Gastrocnemius medialis (tissue), 4 donors: ENCODE measurements at places on chromosomes 7 and 10.

DNA sequence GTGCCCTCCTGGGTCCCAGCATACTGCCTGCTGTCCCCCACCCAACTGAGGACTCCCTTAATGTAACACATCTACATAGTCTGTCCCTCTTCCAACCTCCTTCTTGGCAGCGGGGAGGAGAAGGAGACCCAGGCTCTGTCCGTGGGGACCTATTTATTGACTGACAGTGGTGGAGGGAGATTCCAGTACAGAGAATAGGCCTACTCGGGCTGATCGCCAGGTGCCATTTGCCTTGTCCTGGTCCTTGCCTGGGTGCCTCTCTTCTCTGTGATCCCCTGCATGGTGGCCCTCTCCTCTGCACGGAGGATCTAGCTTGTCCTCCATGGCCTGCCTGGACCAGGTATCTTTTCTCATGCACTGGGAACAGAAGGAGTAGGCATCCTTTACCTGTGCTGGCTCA is 17.0 kb downstream of the GHRHR start:
- no peaks in the 10 kb centered on the region for H3K27me3 ChIP-seq
- H3K4me3 ChIP-seq, result no peak overlapping the region
- no peak overlapping the region for H3K27ac ChIP-seq
- DNase-seq, result no peak

DNA sequence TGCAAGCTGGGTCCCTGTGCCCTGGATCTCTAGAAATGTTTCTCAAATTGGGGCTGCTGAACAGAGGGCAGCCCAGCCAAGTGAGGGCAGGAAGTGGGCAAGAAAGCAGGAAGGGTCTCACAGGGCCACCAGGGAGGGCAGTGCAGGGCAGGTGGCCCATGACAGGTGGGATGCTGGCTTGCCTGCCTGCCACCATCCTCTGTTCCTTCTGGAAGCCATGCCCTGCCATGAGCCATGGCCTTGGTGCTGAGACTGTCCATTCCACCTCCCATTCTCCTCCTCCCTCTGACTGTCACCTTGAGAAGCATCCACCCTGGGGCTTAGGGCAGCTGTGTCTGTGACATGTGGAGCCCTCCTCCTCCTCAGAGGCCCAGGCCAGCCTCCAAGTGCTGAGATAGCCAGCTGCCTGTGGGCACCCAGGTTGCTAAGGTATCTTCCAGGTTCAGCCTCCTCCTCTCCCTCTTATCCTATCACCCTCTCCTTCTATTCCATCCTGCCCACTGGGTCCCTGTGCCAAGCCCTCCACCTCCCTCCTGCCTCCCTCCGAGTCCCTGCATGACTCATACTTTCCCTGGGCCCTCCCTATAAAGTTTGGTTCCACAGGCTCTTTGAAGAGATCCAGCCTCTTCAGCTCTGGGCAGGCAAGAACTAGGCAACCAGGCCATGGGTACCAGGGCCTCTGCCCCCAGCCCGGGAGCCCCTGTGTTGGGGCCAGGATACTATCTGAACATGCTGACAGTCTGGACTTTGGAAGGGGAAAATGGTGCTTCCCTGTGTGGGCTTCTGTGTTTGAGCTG is 1.3 kb downstream of the VSIR start:
- H3K27ac ChIP-seq, result peak overlapping the region; percentile 91
- peak overlapping the region; percentile 69 for H3K4me3 ChIP-seq
- no peaks in the 10 kb centered on the region for H3K36me3 ChIP-seq
- H3K4me1 ChIP-seq, result peaks cover 64% of the 10 kb centered on the region
- H3K27me3 ChIP-seq, result no peaks in the 10 kb centered on the region

GRCh38 chr10:75639736-75640135 is 208.3 kb downstream of the LRMDA start:
- no peaks in the 10 kb centered on the region for H3K27me3 ChIP-seq
- H3K27ac ChIP-seq, result no peak overlapping the region
- no peak overlapping the region for H3K4me3 ChIP-seq
- H3K36me3 ChIP-seq, result no peaks in the 10 kb centered on the region
- no peaks in the 10 kb centered on the region for H3K4me1 ChIP-seq
- DNase-seq, result no peak

DNA sequence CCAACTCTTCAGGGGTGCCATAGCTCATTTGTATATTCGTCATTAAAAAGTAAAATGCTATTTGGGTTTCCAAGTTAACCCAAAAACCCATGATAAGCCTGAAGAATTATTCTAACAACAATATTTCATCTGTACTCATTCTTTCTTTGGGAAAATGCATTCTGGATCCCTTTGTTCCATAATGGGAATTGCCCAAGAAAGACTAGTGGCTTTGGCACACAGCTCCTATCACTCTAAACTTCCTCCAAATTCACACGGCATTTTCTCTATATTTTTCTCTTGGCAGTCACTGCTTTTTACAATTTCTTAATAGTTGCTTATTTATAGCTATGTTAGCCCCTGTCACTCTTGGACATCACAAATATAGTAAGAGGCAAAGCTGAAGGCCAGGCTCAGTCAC is 29.1 kb downstream of the CHCHD3 start:
- no peak for DNase-seq
- no peaks in the 10 kb centered on the region for H3K27me3 ChIP-seq
